ENCODE measurements at places on chromosomes 5 and 9. TPM values are rescaled to one million over a fixed set of nuclear protein-coding genes. Genes with fewer than 3 reads are reported as not detected.

GRCh38 chr5:56422076-56422762 is 189.1 kb upstream of the ANKRD55 start:
- no peak for DNase-seq

GRCh38 chr5:140821375-140822280 is at the start of gene PCDHA5:
Gene PCDHA5, plus strand, starts transcription at chr5:140821613.
- no peak for DNase-seq

DNA sequence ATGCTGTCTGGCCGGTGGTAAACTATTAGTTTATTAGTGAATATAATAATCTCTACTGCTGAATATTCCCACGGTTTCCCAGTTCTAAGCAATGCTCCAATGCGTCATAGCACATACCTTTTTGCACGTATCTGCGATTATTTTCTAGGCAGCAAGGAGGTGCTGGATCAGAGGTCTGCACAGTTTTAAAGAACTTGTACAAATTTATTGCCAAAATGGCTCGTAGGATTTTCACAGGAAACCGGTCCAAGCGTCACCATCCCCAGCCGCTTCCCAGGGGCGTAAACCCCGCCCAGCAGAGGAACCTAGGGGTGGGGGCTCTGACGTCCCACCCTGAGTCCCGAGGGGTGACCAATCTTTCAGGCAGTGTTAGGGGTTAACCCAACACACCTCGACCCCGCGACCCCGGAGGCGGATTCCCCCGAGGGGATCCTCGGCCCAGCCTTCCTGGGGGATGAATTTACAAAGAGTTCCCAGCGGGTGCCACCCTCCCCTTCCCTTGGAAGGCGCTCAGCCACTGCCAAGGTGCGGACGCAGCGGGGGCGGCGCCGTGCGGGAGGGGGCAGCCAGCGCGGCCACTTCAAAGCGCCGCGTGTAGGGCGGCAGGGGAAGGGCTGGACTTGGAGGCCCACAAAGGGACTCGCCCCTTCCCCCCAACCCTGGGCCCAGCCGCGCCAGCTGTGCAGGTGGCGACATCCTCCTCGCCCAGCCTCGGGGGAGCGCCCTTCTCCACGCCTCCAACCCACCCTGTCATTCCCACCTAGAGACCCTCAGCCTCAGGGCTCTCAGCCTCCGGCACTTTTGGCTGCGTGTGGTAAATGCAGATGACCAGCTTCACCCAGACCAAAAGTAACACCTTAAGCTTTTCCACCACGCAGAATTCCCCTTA is 43.5 kb upstream of the TCF7 start:
- no peak for DNase-seq

GRCh38 chr5:140795259-140795641 is 598 bp downstream of the PCDHA2 start:
- no peak for DNase-seq

DNA sequence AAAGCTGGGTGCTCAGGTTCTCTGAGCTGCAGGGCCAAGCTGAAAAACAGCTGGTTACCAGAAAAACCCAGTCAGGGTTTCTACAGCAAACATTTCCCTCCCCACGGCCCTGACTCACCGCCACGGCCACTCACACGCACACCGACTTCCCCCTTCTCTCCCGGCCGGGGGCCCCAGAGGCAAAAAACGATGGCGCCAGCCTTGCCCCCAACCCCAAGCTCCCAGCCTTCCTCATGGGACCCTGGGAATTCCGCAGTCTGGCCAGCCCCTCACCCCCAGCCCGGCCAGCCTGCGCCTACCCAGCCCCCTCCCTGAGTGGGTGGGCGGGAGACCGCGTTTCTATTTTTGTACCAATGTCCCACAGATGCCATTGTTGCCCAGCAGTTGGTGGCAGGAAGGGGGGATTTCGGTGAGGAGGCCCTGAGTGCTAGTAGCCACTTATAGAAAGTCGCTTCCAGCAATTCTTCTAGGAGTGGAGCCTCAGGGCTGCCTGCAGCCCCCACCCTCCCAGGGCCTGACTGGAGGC is 18.4 kb downstream of the ENG start:
- DNase-seq = no peak

GRCh38 chr5:103037673-103038455 is 82.1 kb downstream of the GIN1 start:
- no peak for DNase-seq

DNA sequence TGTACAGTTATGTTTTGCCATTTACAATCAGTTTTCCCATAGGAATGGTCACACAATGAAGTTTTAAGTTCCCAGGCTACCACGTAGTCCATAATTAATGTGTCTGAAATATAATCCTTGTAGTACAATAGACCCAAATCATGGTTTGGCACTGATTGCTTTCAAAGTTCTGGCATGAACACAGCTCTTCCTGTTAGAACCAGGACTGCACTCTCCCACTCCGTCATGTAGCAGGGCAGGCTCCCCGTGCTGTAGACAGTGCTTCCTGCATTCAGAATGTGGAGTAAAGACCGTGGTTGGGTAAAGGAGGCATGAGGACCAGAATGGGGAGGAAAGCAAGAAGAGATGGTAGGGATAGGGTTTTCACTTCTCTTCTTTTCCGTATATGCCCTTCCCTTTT is 4.0 kb downstream of the SEC61B start:
- DNase-seq = no peak

- DNase-seq = no peak
Measured at GRCh38 chr5:41519801-41520200, 9.4 kb upstream of the PLCXD3 start.

- DNase-seq = no peak
Measured at GRCh38 chr9:132993511-132993939, 15.0 kb downstream of the GFI1B start.

GRCh38 chr9:136673088-136673974 is 10.6 kb downstream of the EGFL7 start:
- no peak for DNase-seq

DNA sequence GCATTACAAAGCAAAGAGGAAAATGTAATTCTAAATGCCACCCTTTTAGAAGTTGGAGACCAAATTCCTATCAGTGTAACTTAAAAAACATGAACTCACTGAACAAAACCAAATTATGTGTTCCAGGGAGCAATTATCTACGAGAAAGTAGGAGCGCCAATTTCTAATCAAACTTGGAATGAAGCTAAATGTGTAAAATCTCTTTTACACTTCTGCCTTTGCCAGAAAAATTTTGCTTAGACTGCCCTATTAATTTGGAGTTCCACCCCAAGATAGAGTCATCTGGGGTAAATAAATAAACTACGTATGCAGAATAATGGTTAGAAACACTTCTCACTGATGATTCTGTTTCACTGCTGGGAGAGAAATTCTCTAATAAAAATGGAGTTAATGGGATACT is 825.6 kb downstream of the MTRR start:
- no peak for DNase-seq

DNA sequence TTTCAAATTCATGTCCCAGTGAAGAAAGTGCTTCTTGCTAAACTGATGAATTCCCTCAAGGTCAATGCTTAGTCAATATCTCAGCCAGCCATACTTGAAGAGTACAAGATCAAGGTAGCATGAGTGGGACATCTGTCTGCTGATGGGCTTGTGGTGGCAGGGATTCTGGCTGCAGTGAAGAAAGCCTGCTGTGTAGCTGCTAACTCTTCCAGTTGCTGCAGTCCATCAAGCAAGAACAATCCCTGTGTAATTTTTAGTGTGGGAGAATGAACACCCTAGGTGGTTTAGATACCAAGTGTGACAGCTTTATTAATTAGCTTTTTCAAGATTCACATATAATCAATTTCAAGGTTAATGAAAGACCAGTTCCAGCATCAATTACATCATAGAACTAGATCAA is 443.9 kb downstream of the TAF11L14 start:
- DNase-seq = no peak

- no peak for DNase-seq
Measured at GRCh38 chr9:33202018-33202417, 34.9 kb upstream of the B4GALT1 start.

DNA sequence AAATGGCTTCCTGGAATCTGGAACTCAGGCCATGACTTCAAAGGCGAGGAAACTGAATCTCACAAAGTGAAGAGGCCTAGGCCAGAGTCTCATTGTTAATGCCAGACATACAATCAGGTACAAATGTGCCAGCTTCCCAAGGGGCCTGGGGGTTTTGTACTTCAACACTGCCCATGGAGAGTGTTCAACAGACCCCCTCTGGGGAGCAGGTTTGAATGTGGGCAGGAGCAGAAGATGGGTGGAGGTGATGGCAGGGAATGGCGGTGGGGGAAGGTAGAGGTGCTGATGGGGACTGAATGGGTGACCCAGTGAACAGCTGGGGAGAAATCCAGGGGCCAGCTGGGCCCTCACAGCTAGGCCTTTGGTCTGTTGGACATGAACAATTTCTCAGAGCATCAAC is 12.0 kb downstream of the FOXI1 start:
- DNase-seq = peak; percentile 72

GRCh38 chr9:129282731-129283211 is 104.7 kb upstream of the IER5L start:
- peak; percentile 75 for DNase-seq

C9orf50 gene
- not detected for total RNA-seq

EQTN gene
- not detected for total RNA-seq

GEMIN5 gene
- 17.6 TPM for total RNA-seq

IFNA2 gene
- not detected for total RNA-seq

DMGDH gene
- 2.4 TPM for total RNA-seq

ADAMTSL2 gene
- 0.11 TPM for total RNA-seq

CD74 gene
- not detected for total RNA-seq

NTRK2 gene
- 30.9 TPM for total RNA-seq

Measured in osteocyte (in vitro differentiated cells).